Motor neuron (in vitro differentiated cells): ENCODE measurements at places on chromosomes 4 and X. TPM values are rescaled to one million over a fixed set of nuclear protein-coding genes. Genes with fewer than 3 reads are reported as not detected.

The UBQLN2 gene
- 22.0 and 22.4 TPM in 2 replicates for total RNA-seq

The USP17L17 gene
- total RNA-seq, result not detected in 2 replicates

The CXorf49 gene
- total RNA-seq, result not detected in 2 replicates

The GLUD2 gene
- 0.77 and 0.88 TPM in 2 replicates for total RNA-seq

The LANCL3 gene
- 1.6 and 1.9 TPM in 2 replicates for total RNA-seq

The MAMLD1 gene
- 1.2 and 1.3 TPM in 2 replicates for total RNA-seq

The GAB3 gene
- 0.86 and 4.4 TPM in 2 replicates for total RNA-seq

The USP17L11 gene
- 0.10 TPM in 1 of 2 replicates, not detected in the other for total RNA-seq

The STARD8 gene
- 0.50 and 1.1 TPM in 2 replicates for total RNA-seq

The KLHL34 gene
- 0.23 and 0.27 TPM in 2 replicates for total RNA-seq
